ENCODE measurements at places on chromosomes 3 and 15.
A peak's percentile ranks its signal among the peaks of the same experiment; 100 is the strongest.

DNA sequence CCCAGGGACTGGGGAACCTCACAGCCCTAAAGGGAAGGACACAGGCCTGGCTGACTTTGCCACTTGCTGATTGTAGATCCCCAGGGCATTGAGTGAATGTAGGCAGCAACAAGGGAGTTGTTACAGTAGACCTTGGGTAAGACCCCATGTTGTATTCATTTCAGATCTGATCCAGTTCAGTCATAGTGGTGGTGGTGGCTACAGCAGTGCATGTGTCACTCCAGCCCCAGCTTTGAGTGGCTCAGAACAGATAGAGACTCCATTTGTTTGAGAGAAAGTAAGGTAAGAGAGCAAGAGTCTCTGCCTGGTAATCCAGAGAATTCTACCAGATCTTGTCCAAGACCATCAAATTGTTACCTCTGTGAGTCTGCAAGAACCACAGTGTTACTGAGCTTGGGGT, 278.7 kb upstream of the SATB1 start:
- no peak for DNase-seq

DNA sequence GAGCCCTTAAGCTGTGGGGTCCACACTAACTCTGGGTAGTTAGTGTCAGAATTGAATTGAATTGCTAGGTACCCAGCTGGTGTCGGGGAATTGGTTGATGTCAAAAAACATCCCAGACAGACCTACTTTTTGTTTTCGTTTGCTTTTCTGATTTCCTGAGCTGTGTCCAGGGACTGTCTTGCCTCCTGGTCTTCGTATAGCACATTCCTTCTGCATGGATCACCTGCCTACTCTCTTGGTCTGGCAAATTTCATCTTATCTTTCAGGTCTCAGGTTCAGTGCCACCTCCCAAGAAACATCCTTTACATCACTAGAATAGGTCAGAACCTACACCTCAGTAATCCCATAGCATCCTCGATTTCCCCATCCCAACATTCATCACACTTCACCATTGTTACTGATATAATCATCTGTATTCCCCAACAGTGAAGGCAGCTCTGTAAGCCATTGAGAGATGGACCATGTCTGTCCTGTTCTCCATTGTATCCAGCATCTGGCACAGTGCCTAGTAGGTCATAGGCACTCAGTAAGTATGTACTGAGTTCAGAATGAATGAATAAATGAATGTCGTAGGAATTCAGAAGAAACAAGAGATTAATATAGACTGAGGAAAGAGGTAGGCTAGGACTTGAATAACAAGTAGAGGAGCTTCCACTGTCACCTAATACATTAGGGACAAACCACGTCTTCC, 81.2 kb downstream of the ANP32A start:
- DNase-seq: no peak

DNA sequence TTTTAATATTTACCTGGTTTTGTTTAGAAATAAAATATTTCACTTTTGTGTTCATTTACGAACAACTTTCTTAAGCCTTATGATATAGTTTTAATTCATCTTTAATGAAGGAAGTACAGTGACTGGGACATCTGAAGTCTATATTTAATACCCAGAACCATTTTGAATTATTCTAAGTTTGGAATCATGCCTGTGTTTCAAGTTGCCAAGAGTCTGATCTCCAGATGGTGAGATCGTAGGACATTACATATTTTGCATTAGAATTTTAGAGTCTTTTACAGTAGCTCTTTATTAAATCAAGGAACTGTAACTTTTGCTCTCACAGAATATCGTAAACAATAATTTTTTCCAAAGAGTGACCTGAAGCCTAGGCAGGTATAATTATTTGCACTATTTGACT, 420.7 kb downstream of the SI start:
- DNase-seq: no peak

DNA sequence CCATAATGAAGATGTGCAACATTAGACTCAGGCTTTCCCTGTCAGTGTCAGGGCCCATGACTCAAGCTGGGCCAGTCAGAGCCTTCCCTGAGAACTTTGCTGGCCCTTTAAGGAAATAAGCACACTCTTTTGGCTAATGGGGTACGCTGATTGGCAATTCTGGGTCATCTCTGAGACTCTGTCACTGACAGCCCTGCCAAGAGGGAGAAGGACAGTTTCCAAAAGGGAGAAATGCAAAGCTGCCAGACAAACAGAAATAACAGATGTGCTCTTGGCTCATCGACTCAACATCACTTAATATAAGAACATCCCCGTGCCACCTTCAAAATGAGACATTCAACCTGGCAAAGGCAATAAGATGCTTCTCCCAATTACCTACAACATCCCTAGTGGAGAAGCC, 491.9 kb upstream of the PROK2 start:
- no peak for DNase-seq

GRCh38 chr3:64450396-64450956, 225.2 kb upstream of the PRICKLE2 start:
- DNase-seq: no peak

- DNase-seq: no peak
These were observed 769 bp downstream of the C2CD4A start for GRCh38 chr15:62067448-62068044.

GRCh38 chr3:103056542-103056941, 621.7 kb downstream of the ZPLD1 start:
- no peak for DNase-seq

DNA sequence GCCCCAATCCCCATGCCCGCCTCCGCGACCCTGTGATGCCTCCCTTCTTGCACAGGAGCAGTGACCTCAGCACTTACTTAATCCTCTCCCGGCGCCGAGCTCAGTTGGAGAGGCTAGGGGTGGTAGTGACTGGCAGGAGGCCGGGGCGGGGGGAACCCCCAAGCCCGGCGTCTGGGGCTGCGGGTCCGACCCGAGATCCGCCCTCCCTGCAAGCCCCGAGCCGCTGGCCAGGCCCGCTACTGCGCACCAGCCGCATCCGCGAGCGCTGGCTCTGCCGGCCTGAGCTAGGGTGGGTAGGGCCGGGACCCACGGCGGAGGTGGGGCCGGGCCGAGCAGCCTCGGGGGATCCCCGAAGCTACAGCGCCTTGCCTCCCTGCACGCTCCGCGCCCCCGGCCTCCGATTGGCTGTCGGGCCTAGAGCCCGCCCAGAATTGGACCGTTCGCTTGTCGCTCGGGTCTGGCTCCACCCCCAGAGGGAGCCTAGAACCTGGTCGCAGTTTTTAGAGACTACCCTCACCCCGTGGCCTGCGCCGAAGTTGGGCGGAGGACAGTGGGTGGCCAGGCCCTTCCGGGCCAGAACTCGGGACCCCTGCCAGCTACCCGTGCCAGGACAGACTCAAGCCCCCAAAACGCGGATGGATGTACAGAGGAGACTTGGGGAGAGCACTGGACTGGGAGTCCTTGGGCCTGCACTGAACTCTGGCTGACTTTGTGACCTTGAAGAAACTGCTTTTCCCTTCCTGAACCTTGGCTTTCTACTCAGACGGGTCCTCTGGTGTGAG, at the start of gene C3orf18:
Gene C3orf18 (minus strand): TSS at position 362 of the 782 bp plus-strand sequence. CDS start 2,048 bp downstream, outside the sequence.
- DNase-seq: peak; percentile 62

GRCh38 chr15:43913941-43914340, 87.1 kb downstream of the WDR76 start:
- DNase-seq: no peak

DNA sequence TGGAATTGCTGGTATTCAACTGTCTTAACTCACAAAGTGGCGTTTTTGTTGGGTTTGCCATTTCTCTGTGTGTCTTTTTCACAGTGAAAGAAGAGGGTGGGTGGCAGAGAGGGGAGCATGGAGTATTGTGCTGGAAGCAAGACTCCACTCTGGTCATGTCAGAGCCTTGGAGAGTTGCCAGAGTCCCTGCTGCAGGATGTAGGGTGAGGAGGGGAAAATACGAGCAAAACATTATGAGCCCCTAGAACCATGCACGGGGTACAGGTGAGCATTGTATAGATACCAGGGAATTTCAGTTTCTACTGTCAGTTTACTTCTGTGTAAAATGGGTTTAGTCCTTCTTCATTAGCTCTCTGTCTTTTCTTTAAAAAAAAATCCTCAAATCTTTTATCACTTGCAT, 249.9 kb downstream of the CACNA2D3 start:
- DNase-seq: no peak

DNA sequence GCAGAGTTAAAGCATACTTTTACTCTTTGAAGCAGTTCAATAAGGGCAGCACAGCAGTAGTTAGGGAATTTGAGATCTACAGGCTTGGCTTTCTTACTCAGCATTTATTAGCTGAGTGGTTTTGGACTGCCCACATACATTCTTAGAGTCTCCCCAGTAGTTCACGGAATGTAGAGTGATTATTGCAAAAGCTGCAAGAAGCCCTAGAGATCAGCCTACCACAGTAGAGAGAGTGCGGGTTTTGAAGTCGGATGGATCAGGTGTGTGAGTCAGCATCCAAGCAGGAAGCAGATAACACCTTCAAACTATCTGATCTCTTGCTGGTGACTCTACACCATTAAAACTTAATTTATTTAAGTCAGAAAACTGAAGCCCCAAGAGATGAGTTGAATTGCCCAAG, 171.9 kb downstream of the SYNPR start:
- no peak for DNase-seq

DNA sequence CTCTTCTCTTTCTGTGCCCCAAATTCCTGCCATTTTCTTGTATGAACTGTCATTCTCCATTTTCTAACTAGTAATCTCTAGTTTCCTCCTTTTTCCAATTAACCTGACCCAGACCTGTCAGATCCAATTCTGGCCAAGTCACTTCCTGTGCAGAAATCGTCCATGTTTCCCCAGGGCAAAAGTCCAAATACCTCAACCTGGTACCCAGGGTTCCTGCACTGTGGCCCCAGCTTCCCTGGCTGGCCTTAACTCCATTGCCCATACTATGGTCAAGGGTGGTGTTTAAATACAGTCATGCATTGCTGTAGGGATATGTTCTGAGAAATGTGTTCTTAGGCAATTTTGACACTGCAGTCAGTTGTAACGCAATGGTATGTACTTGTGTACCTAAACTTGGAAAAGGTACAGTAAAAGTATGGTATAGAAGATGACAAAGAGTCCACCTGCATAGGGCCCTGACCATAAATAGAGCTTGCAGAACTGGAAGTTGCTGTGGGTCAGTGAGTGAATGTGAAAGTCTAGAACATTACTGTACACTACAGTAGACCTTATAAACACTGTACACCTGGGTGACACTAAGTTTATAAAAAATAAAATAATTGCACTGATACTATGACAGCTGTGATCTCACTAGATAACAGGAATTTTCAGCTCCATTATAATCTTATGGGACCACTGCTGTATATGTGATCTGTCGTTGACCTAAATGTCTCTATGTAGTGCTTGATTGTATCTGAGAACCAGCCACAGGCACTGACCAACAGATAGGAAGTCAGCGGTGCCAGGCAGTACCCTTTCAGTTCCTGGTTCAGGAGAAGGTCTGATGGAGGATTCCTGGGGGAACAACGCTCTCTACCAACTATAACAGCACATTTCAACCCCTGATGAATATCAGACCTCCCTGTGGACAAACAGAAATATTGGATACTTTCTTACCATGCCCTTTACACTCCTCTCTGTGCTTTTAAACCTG, 336.1 kb upstream of the PROK2 start:
- no peak for DNase-seq

Measured in skeletal muscle cell (primary cell).